C1 segment of cervical spinal cord (tissue), 14 donors: ENCODE measurements at places on chromosomes 7 and 10.

DNA sequence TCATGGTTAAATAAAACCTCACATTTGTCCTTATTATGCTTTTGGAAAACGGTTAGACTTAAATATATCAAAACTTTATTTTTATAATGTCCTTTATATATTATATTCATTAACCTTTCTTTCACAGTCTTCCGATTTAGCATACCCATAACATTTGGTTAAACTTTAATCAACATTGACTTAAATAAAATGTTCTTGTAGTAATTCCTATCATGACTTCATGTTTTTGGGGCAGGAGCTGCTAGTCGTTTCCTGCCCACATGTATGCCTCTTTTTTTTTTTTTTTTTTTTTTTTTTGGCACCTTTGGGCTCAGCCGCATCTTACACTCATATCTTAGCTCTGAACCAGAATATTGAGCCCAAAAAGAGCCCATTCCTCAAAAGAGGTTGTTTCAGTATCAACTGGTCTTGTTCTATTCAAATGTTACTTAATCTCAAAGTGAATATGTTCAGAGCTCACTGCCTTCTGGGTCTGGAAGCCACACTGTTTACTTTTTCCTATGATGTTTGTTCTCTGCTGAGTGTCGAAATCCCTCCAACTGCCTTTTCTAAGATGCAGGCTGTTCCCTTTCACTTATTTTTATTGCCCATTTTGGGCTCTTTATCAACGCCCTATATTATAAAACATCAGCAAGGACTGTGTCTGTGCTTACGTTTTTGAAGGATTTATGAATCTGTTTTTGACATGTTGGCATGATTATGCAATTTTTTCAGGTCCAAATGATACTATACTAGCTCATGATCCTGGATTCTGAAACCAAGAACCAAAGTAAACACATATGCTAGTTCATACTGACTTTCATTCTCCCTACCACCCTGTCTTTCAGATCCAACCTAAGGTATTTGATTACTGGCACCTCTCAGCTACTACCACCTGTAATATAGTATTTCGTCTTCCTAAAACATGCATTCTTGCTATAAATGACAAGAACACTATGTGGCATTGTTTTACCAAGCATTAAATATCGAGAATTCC lies 914.4 kb downstream of the PCDH15 start:
- no peak for DNase-seq

DNA sequence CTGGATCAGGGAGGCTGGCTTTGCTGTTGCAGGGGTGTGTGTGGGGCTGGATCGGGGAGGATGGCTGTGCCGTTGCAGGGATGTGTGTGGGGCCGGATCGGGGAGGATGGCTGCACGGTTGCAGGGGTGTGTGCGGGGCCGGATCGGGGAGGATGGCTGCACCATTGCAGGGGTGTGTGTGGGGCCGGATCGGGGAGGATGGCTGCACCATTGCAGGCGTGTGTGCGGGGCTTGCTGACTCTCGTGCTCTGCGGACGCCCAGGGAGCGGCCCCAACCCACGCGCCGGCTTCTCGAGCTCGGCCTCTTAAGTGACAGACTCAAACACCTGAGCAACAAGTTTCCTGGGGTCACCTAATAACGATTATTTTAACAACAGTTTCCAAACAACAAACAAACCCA lies 518.2 kb downstream of the DNAJB6 start:
- no peak for DNase-seq

DNA sequence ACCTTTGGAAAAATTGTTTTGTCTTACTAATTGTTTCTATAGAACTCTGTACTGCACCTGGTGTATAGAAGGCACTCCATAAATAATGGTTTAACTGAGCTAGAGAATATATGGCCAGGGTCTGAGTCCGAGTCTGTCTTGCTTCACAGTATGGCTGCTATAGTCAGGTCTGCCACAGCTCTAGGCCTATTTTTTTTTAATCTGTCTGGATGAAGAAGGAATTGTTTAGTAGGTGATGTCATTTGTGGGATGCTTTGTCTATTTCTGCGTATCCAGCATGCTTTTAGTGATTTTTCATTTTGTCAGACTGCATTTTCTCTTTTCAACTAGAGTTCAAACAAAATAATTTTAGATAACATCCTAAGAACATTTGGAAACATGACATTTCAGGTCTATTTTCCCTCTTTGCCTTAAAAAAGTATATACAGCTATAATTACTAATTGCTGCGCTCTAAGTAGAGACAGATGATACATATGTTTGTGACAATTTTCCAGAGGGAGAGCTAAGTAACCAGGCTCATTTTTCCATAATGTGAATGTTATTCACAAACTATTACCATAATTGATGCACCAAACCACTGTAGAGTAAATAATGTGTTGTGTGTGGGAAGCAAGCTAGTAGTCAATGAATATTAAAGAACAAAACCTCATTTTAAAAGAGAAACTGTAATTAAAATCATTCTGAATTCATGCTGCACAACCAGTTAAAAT lies 361.7 kb downstream of the AUTS2 start:
- no peak for DNase-seq

DNA sequence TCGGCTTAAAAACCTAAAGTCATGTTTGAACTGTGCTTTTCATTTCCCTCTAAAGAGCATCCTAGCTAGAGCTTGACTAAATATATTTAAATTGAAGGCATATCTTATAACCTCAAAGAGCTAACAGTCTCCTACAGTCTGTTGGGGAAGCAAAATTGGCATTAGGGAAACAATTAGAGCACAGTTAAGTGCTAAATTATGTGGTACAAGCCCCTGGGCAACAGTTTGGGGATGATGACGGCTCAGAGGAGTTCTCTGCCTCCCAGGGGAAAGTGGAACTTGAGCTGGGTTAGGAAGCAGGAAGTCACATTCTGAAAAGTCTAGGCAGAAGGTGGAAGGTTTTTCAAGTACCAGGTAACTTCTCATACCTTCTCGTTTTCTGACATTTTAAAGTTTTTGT lies 18.6 kb upstream of the GOT1 start:
- DNase-seq: no peak

GRCh38 chr10:83248106-83248631 lies 891.1 kb upstream of the GHITM start:
- no peak for DNase-seq

DNA sequence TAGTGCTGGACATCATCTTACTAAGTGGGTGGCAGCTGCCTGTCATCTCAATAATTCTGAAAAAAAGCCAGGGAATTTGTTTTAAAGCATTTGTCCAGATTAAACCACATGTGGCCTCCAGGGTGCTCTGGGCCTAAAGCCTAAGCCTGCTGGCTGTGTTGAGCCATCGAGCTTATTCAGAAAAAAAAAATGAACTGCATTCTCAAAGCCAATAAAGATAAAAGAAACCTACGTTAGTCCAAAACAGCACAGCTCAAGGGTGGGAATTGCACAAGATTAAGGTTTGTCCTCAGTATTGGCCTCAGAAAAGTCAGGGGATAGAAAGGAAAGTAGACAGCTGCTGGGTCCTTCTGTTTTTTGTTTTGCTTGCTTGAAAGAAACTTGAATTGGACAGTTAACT lies 22.6 kb upstream of the PRTFDC1 start:
- DNase-seq: no peak

DNA sequence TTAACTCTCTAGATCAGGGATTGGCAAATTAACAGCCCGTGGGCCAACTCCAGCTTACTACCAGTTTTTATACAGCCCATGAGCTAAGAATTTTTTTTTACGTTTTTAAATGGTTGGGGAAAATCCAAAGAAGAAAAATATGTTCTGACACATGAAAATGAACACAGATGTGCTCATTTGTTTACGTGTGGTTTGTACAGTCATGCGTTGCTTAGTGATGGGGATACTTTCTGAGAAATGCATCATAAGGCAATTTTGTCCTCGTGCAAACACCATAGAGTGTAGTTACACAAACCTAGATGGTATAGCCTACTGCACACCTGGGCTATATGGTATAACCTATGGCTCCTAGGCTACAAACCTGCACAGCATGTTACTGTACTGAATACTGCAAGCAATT lies 8.3 kb upstream of the SMKR1 start:
- DNase-seq: no peak

DNA sequence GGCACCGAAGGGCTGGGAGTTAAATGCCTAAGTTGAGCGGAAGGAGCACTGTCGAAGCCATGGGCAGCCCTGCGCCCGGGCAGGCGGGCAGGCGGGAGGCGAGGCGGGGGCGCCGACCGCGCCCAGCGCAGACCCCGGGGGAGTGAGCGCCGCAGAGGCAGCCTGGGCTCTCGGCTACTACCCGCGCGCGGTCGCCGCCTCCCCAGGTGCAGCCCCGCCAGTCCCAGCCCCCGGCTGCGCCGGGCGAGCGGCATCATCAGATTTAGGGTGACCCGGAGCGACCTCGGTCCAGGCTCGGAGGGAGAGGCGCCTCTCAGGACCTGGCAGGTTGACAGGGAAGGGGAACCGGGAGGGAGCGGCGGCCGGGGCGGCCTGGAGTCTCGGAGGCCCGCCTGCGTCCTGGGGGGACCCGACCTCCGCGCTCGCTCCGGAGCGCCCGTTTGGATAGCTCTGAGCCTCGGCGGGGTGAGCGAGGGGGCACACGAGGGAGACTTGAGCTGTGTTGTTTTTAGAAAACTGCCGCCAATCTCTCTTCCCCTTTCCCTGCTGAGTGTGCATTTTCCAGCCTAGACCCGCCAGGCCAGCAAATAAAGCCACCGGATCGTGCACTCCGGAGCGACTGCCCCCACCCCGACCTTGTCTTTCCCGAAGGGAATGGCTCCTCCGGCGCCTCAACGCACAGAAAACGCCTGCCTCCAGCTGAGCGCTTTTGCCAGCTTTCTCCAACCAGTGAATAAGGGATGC lies 2.3 kb upstream of the NRP1 start:
- DNase-seq: no peak

- DNase-seq: no peak
Observed at GRCh38 chr7:12322284-12322902, 81.3 kb downstream of the VWDE start.

- no peak for DNase-seq
Observed at GRCh38 chr7:108442039-108442568, 14.1 kb downstream of the NRCAM start.

DNA sequence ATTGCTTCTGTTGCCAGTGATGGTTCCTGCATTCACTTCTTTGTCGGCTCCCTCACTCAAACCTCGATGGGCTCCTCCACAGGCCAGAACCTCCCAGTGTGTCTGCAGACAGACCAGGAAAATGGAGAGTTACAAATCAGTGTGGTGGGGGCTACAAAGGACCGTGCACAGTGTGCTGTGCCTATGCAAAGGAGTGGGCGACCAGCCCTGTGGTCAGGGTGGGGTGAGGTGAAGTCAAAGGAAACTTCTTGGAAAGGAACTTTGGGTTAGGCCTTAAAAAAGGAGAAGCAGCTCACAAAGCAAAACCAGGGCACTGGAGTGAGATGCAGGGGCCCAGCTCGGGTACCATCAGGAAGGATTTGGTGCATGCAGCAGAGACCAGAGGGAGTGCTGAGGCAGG lies 304.3 kb upstream of the ZMIZ1 start:
- DNase-seq: no peak

DNA sequence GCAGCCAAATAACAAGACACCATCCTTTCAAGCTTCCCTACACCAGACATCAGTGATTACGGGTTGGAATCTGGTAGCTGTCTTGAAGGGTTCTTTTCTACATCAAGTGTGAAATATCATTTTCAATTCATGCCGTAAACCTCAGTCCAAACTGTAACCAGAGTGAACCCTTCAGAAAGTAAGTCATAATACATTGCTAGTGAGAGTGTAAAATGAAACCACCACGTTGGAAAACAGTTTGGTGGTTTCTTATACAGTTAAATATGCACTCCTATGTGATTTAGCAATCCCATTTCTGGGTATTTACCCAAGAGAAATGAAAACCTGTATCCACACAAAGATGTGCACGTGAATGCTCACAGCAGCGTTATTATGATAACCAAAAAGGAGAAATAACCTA lies 25.6 kb upstream of the ZC3HAV1L start:
- DNase-seq: no peak

DNA sequence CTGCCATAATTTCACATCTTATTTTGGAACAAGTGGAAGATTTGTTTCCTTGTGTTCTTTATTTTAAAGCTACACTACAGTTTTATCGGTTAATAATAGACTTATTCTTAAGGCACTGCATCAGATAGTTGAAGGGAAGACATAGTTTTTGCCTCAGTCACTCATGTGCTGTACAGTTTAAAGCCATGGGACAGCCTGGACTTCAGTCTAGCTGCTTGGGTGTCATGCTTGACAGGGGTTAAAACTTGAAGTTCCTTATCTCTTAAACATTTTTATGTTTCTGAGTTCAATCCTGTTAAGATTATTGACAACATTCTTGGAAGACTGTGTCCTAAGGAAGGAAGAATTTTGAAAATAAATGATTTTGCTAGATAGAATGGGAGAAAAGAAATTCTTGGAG lies 49.7 kb downstream of the PPP1R9A start:
- DNase-seq: no peak

GRCh38 chr10:81450651-81451050 lies 424.3 kb upstream of the NRG3 start:
- DNase-seq: no peak

- no peak for DNase-seq
Observed at GRCh38 chr10:121084675-121085070, 233.5 kb downstream of the WDR11 start.

- no peak for DNase-seq
Observed at GRCh38 chr10:121516093-121516865, 82.0 kb downstream of the FGFR2 start.

DNA sequence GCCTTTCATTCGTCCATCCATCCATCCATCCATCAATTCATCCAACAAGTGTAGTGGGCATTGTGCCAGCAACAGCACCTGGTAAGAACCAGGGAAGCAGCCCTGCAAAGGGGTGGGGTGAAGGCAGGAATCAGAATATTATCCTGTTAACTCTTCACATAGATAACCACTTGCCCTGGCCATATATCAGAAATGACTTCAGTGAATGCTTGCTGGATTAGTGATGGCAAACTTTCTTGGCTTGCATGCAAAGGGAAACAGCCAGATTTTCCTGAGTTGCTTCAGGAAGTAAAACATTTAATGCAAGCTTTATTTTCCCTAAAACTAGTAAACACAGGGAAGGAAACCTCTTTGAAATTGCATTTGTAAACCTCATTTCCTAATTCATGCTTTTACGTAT lies 743 bp downstream of the OR2A5 start:
- DNase-seq: no peak

DNA sequence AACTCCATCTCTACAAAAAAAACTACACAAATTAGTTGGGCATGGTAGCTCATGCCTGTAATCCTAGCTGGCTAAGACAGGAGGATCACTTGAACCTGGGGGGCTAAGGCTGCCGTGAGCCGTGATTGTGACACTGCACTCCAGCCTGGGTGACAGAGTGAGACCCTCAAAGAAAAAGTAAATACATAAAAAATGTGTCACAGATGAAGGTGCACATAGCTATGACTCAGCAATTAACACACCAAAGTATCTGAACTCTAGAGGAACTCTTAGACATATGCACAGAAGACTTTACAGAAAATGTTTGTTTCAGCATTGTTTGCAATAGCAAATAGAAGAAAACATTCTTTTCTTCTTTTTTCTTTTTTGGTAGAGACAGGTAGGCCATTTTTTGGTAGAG lies 8.3 kb downstream of the C10orf62 start:
- DNase-seq: no peak

GRCh38 chr10:588246-589165 lies 101.0 kb downstream of the DIP2C start:
- no peak for DNase-seq

- no peak for DNase-seq
Observed at GRCh38 chr10:132482090-132482800, 55.3 kb upstream of the INPP5A start.
